HuH-7.5 (cell line): ENCODE measurements at places on chromosomes 7 and 10.
A peak's percentile ranks its signal among the peaks of the same experiment; 100 is the strongest.

DNA sequence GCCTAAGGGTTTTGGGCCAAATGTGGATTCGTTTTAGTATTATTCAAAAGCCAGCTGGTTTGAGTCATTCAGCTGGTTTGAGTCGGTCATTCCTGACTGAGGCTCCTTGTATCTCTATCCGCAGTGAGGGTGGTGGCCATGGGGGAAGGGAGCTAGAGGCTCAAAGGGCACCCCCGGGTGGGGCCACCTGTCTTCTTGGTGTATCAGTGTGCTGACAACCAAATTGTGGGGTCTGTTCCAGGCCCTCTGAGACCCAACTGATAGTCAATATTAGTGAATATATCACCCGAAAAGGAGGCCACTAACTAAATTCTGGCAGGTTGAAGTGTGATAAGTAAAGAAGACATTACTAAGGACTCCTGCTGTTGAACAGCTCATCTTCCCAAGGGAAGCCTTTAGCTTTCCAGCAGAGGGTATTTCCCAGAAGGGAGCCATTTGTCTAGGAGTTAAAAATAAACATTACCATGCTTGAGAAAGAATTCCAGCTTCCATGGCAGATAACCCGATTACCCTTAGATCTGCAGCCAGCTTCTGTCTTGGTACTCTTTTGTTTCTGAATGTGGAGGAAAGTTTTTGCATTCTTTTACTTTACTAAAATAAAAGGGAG, 29.9 kb upstream of the DDX50 start:
- no peak for DNase-seq

GRCh38 chr10:61024151-61024855, 80.3 kb upstream of the RHOBTB1 start:
- DNase-seq = no peak

- DNase-seq = peak; percentile 38
These were observed 23.5 kb upstream of the C1QL3 start for GRCh38 chr10:16545116-16545736.

GRCh38 chr7:101236292-101236835, 1.2 kb downstream of the CLDN15 start:
- DNase-seq = no peak

- no peak for DNase-seq
These were observed 104.1 kb downstream of the GPR85 start for GRCh38 chr7:112982441-112983063.

DNA sequence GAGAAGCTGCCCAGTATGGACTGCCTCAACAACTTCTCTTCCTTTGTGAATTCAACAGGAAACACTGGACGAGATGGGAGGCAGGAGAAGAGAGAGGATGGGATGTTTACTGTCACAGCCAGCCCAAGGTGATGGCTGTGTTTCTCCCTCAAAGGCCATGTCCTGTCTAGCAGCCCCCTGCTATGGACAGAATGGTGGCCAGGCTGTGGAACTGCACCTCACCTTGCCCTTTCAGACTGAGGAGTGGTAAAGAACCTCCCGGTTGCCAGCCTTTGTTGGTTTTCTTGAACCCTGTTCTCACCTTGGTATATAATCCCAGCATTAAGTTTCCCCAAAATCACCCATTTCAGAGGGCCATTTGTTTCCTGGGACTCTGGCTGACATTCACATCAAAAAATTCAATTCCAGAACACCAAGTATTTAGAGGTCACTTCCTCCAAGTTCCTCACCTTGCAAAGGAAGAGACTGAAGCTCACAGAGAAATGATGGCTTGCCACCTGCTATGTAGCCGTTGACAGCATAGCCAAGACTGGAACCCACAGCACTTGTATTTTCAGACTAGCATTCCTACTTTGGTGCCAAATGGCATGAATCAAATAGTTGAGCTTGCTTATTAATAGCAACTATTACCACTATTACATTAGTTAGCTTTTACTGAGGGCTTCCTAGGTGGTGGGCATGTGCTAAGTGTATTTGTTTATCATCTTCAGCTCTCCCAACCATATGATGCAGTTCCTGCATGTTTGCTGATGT, 224.0 kb upstream of the GRB10 start:
- no peak for DNase-seq

GRCh38 chr10:128062331-128062880, 63.8 kb downstream of the MKI67 start:
- no peak for DNase-seq

DNA sequence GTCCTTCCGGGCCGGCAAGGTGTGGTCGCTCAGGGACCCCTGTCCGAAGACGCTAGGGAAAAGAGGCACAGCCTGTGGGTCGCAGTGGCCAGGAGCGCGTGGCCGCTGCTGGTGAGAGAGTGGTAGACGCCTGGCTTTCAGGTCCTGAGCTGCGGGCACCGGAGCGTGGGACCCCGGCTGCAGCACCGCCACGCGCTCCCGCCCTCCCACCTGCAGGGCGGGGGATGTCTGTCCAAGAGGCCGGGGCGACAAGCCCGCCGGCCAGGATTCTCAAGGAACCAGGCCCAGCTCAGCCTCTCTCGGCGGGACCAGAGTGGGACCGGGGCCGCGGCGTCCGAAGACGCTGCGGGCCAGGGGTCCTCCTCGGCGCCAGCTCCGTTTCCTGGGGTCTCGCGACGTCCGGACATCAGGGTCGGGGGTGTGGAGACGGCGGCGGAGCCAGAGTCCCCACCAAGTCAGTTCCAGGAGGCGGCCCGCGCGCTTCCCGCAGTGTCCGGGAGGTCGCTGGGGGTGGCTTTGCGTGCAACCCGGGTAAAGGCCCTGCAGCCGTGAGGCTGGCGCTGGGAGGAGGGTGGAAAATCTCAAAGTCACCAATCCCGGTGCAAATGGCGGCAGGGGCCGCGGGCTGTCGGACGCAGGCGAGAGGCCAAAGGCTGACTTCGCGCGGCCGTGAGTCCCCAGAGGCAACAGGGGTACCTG, 5.5 kb downstream of the ZNF503 start:
- peak; percentile 48 for DNase-seq

- no peak for DNase-seq
These were observed 30.5 kb downstream of the DCLRE1A start for GRCh38 chr10:113823389-113823788.

- DNase-seq = no peak
These were observed 153.0 kb upstream of the RHOBTB1 start for GRCh38 chr10:61097026-61097425.

DNA sequence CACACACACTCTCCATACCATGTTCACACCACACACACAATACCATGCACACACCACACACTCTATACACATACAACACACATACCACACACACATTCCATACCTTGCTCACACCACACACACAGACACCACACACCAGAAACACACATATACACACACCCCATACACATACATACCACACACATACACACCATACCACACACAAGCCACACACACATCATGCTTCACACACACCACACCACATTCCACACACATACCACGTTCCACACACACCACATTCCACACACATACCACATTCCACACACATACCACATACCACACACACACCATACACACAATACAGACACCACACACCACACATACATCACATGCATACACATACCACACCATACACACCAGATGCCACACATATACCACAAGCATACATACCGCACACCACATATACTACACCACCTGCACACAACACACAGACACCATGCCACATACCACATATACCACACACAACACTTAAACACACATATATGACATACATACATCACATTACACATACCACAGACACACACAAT, 282.7 kb downstream of the POU6F2 start:
- no peak for DNase-seq

GRCh38 chr10:26978519-26978918, 117.8 kb upstream of the ABI1 start:
- no peak for DNase-seq

DNA sequence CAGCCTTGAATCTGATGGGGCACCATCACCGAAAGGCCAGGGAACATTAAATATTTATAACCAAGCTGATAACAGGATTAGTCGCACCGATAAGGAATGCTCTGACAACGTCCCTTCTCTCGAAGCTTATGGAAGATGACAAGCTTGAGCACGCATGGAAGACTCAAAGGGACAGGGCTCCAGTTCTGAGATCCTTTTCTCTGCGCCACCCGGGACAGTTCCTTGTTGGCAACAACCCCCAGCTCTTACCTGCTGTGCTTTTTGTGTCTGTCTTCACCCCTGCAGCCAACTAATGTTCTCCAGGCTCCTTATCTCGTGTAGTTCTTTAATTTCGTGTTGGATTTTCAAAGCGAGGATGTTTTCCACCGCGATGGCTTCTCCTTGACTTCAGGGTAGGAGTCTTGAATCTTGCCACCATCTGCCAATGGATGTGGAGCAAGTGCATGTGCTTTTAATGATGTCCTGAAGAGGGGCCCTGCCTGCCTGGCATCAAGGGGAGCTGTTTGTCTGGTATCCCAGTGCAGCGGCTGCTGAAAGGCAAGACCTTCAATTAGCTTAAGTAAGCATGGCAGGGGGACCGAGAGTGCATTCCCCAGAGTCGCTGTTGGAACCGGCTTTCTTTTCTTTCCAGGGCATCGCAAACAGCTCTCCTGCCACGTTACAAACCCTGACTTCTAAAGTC, 354 bp upstream of the FERD3L start:
- DNase-seq = no peak

DNA sequence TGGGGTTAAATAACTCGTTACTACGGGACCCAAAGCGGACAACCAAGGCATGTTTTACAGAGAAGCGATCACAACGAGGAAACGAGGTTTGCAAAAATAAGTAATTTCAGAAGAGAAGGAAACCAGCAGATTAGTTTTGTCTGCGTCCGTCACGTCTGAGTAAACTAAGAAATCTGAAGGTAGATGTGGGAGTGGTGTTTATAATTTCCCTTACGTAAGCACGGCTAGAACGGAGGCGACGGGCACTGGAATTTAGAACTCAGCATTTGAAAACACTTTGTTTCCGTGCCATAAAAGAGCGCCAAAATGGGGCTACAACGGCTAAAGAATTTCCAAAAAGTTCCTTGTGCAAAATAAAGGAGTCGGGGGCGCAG, 718 bp upstream of the UMAD1 start:
- DNase-seq = no peak
